Esophagus muscularis mucosa (tissue), 4 donors: ENCODE measurements at places on chromosomes 6 and 20. TPM values are rescaled to one million over a fixed set of nuclear protein-coding genes. Genes with fewer than 3 reads are reported as not detected.

DNA sequence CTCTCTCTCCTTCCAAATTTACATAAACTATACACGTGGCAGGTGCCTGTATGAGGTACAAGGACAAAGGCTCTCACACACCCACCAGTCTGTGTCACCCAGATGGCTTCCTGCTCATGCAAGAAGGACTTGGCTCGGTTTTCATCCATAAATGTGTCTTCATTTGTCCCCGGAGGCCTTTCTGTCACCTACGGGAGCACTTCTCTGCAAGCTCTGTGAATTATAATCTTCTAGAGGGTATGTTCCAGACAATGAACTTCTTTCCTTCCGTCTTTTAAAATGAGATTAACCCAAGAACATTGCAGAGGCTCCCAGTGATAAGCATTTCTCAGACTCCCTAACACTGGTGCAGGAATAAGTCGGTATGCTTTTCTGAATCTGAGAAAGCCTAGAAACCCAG is 123.6 kb downstream of the PTPRT start:
- H3K36me3 ChIP-seq: no peaks in the 10 kb centered on the region
- no peak overlapping the region for H3K27ac ChIP-seq
- H3K27me3 ChIP-seq: no peaks in the 10 kb centered on the region
- H3K4me3 ChIP-seq: no peak overlapping the region

Gene BCAS1
- not detected for total RNA-seq

DNA sequence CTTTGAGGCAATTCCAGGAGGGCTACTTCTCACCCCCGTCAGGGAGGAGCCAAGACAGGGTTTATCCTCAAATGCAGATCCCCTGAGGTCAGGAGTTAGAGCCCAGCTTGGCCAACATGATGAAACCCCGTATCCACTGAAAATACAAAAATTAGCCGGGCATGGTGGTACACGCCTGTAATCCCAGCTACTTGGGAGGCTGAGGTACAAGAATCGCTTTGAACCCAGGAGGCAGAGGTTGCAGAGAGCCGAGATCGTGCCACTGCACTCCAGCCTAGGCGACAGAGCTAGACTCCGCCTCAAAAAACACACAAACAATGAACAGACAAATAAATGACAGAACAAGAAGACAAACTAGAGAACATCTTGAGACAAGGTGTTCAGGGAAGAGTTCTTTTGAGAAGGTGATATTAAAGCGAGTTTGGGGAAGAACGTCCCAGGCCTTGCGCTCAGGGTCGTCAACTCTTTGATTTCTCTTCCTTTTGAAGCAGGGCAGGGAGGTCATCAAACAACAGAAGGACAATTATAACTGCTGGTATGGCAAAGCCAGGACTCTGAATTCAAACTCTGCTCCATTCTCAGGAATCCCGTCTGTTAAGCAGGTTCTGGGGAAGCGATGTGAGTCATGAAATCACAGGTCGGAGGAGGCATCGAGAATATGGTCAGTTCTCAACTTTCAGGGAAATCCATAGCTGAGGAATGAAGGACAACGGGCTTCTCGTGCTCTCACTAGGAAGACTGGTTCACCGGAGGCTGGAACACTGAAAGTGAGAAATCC is 1.4 kb upstream of the RALY start:
- no peaks in the 10 kb centered on the region for H3K27me3 ChIP-seq
- no peak for DNase-seq
- H3K27ac ChIP-seq: peak overlapping the region; percentile 98
- peaks cover 32% of the 10 kb centered on the region for H3K4me1 ChIP-seq
- no peaks in the 10 kb centered on the region for H3K36me3 ChIP-seq

DNA sequence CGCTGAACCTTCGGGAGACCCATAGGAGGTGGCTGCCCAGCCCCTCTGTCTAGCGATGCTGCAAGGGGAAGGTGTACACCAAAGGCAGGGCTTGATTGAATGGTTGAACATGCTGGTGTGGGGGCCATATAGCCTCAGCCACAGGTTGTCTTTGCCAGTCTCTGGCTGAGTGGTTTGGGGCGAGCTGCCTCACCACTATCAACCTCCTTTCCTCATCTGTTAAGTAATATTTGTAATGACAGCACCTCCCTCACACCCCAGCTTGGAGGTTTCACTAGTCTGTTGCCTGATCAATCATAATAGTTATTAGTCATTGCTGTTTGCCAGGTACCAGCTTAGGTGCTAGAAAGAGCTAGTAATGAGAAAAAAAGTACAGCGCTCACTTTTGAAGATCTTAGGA is 11.8 kb upstream of the ZNF831 start:
- no peak for DNase-seq
- H3K4me1 ChIP-seq: peaks cover 55% of the 10 kb centered on the region
- no peaks in the 10 kb centered on the region for H3K27me3 ChIP-seq
- no peaks in the 10 kb centered on the region for H3K36me3 ChIP-seq
- no peak overlapping the region for H3K4me3 ChIP-seq
